ENCODE measurements at places on chromosomes 12 and 14.
A peak's percentile ranks its signal among the peaks of the same experiment; 100 is the strongest.

DNA sequence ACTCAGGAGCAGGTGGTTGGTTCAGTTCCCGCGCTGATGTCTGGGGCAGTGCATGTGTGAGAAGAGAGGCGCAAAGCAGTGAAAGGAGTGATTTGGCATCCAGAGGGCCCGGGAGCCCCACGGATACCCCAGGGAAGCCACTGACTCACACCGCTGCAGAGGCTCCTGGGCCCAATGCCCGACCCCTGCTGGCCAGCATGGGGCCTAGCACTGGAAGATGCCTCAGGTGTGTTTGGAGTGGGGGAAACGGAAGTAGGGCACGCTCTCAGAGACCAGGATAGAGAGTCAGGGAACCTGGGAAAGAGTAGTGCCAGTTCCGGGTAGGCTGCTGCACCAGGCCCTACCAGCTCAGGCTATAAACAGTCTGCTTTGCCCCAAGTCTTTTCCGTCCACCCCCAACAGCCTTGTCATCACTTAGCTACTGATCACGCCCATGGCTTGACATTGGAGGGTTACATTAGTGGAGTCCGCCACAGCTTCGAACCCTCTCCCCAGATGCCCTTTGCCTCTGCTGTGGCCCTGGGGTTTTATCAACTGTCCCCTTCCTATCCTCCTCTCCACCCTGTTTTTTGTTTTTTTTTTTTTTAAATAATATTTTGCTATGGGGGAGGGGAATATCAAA lies 9.5 kb upstream of the CSAD start:
- DNase-seq: no peak

GRCh38 chr12:57451233-57451778 lies 3.8 kb upstream of the INHBE start:
- no peak for DNase-seq

DNA sequence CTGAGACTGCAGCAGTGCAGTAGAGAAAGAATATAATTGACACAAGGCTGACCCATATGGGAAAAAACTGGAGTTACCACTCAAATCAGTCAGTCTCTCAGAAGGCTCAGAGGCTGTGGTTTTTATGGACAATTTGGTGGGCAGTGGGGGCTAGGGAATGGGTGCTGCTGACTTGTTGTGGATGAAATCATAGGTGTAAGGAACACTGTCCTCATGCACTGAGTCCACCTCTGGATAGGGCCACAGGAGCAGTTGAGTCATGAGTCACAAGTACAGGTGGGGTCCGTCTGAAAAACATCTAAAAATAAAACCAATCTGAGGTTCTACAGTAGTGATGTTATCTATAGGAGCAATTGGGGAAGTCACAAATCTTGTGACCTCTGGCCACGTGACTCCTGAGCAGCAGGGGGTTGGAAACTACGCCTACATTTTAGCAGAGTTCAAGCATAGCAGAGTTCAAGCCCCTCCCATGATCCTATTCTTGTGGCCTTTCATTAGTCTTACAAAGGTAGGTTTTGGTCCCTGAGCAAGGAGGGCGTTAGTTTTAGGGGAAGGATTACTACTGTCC lies 18.1 kb upstream of the SGPP1 start:
- DNase-seq: no peak

- no peak for DNase-seq
These were observed 19.3 kb downstream of the CFAP251 start for GRCh38 chr12:121937654-121938053.

DNA sequence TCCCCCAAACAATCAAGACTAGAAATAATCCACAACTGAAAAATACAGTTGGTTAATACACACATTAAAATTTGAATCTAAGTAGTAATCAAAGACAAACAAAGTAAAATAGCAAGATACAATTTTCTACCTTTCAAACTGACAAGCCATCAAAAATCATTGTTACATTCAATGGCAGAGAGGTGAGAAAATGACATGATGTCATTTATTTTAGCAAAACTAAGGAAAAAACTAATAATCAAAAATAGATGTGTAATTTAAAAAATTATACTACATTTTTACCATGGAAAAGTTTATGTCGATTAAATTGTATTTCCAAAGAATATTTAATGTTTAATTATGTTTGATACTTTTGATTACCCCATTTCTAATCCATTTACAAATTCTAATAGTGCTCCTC lies 59.7 kb downstream of the NOVA1 start:
- no peak for DNase-seq

DNA sequence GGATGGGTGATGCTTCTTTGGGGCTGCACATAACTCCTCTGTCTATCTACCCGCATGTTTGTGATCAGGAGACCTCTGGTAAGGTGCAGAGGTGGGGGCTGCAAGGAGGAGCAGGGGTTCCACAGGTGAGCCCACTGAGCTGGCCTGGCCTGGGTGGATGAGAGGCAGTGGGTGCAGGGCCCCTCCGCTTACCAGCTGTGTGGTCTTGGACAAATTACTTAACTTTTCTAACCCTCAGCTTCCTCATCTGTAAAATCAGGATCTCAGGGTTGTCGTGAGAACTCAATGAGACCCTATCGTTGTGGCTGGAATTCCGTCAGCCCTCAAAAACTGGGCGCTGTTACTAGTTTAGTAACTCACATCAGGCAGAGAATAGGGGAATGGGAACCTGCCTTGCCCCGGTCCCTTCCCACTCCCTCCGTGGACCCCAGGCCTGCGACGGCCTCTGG lies 7.5 kb downstream of the PTPN6 start:
- no peak for DNase-seq

DNA sequence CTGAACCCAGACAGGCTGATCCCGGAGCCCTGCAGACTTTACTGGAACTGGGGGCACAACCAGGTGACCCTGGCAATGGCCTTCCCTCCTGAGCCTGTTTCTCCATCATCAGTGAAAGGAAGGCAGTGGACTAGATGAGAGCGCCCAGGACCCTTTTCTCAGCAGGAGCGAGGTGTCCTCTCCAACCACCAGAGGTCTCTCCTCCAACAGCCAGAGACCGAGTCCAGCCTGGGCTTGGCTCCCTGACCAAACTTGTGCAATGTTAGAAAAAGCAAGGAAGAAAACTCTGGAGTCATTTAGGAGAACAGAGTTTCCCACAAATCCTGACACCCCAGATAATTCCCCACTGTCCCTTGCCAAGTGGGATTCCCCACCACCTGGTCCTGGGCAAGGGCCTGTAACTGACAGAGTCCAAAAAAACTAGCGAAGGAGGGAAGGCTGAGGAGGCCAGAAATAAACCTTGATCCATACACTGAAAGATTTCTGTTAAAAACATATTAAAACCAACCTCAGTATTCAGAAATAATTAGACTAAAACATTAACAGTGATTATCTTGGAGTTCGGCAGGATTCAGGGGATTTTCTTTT lies 9.0 kb downstream of the RPS6KL1 start:
- peak; percentile 61 for DNase-seq

GRCh38 chr12:23830210-23830609 lies 119.3 kb downstream of the SOX5 start:
- DNase-seq: no peak

DNA sequence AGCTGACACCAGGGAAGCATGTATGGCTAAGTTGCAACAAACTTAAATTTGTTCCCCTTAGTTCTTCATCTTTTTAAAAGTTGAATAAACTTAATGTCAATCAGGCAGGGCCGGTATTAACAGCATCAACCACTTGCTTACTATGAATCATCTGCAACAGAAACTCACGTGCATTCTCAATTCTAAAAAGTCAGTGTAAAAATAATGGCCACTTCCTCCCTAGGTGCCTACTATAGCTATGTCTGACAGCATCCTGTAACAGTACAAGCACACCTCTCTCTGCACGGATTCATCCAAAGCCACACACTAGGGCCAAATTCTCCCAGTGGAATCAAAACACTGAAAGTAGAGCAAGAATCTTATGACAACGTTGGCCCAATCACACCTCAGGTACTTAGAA lies 48.6 kb downstream of the PPP1R36 start:
- no peak for DNase-seq

- DNase-seq: no peak
These were observed 568.3 kb downstream of the TMEM121 start for GRCh38 chr14:106094654-106095189.

DNA sequence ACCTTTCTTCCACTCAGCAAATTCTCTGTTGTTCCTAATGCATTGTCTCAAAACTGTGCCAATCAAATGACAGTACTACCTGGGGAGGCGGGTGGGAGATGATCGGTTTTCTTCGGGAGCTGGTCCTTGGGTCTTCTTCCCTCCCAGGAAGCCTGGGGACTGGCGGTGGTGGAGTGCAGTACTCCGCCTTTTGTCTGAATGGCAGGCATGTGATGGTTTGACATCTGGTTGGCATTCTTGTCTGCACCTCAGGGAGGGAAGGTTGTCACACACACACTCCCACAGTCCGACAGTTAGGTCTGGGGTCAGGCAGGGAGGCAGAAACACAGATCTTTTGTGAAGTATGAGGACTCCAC lies 114.8 kb downstream of the SNAPC1 start:
- no peak for DNase-seq

Data from substantia nigra (tissue), 51 donors.